ENCODE measurements at places on chromosomes 6 and 20.

- DNase-seq, result no peak
These were observed 97.1 kb upstream of the MRPS10 start for GRCh38 chr6:42314571-42315258.

GRCh38 chr6:98323605-98324004 lies 510.8 kb upstream of the POU3F2 start:
- no peak for DNase-seq

DNA sequence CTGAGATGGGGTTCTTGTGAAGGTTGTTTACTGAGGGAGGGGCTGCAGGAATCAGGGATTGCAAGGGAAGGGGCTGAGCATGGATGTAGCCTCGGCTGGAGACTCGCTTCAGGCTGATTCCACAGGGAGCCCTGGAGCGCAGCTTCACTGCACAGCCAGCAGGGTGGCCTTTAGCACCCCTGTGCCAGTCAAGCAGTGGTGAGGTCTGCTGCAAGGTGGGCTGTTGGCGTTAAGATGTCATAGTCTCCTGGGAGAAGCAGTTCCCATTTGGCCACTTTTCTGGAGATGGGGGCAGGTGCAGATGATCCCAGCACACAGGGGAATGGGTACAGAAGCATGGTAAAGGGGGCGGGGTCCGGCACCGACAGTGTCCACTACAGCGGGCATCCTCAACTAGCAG lies 126.3 kb downstream of the TOX2 start:
- DNase-seq, result no peak

DNA sequence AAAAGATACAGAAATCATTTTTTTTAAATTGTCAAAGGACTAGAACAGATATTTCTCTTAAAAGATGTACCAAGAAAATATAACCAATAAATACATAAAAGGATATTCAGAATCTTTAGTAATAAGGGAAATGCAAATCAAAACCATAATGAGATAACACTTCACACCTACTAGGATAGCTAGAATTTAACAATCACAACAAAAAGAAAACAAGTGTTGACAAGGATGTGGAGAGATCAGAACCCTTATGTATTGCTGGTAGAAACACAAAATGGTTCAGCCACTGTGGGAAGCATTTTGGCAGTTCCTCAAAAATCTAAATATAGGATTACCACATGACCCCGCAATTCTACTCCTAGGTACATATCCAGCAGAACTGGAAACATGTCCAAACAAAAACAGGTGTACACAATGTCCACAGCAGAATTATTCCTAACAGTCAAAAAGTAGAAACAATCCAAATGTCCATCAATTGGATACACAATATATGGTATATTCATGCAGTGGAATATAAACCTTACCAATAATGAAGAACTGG lies 211.0 kb downstream of the LRFN2 start:
- DNase-seq, result no peak

DNA sequence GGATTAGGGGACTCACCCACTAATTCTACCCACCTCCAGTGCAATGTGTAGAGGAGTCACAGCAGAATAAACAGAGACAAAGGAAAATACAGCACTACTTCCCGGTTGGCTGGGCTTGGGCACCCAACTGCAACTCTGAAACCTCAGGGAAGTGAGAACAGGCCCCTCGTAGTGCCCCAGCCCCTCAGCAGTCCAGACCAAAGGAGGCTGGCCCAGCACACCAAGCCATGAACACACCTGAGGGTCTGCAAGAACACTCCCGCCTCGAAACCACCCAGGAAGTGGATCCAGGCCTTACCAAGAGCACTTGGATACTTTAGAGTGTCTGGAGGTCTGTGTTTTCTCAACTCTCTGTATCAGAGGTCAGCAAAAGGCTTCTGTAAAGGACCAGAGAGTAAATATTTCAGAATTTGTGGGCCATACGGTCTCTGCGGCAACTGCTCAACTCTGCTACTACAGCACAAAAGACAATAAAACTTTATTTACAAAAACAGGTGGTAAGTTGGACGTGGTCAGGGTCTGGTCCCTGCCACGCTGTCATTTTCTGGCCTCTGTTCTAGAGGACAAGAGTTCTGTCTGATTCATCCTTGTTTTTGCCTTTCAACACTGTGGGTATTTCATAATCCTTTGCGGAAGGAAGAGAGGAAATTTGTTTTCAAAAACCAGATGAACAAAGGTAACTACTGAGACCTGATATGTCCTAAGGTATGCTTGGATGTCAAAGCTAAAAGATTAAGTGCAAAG lies 154.6 kb downstream of the PTPRT start:
- DNase-seq, result no peak
